ENCODE measurements at places on chromosomes 13 and 19.

- DNase-seq: no peak
Observed at GRCh38 chr19:768424-768823, 17.5 kb downstream of the MISP start.

GRCh38 chr13:98961503-98962105, 16.3 kb downstream of the DOCK9 start:
- DNase-seq: no peak

DNA sequence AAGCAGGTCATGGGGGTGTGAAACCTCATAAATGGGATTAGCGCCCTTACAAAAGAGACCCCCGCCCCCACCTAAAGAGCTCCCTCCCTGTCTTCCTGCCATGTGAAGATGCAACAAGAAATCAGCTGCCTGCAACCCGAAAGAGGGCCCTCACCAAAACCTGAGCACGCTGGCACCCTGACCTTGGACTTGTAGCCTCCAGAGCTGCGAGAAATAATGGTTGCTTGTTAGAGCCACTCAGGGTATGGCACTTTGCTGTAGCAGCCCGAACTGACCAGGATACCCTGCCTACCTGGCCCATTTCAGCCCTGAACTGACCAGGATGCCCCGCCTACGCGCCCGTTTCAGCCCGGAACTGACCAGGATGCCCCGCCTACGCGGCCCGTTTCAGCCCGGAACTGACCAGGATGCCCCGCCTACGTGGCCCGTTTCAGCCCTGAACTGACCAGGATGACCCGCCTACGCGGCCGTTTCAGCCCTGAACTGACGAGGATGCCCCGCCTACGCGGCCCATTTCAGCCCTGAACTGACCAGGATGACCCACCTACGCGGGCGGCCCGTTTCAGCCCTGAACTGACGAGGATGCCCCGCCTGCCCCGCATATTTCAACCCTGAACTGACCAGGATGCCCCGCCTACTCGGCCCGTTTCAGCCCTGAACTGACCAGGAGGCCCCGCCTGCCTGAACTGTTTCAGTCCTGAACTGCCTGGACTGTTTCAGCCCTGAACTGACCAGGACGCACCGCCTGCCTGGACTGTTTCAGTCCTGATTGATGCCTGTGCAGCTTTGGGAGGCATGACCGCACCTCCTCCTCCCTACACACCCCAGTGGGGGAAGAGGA, 120.0 kb downstream of the UQCRFS1 start:
- no peak for DNase-seq

DNA sequence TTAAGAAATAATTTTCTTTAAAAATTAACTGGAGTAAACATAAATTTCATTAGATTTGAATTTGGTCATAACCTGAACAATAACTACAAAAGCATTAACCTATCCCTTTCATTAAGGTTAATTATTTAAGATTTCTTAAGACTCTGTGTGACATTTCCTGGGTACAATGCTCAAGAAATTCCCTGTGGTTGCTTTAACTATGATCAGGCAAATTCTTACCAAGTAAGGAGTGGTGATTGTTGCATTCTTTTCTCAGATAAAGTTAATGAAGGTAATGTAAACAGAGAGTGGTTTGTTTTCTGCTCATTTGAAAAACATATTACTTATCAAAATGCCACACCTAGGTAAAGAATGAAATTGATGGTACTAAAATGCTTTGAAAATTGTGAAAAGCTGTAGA, 114.8 kb upstream of the MIR17HG start:
- no peak for DNase-seq

DNA sequence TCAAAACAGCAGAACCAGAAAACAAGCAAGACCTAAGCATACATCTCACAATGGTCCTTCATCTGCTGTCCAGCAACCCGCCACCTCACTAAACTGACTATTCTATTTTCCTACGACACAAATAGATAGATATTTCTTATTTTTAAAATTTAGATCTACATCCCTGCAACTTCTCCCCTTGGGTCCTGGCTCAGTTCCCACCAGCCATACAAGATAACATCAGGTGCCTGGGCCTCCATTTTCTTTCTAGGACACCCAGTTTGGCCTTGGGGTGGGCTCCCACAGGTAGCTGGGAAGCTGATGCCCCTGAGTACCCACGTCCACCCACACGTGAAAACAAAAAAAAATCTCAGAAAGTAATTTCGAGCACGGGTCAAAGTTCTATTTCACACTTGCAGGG, 47.6 kb downstream of the TGDS start:
- no peak for DNase-seq

DNA sequence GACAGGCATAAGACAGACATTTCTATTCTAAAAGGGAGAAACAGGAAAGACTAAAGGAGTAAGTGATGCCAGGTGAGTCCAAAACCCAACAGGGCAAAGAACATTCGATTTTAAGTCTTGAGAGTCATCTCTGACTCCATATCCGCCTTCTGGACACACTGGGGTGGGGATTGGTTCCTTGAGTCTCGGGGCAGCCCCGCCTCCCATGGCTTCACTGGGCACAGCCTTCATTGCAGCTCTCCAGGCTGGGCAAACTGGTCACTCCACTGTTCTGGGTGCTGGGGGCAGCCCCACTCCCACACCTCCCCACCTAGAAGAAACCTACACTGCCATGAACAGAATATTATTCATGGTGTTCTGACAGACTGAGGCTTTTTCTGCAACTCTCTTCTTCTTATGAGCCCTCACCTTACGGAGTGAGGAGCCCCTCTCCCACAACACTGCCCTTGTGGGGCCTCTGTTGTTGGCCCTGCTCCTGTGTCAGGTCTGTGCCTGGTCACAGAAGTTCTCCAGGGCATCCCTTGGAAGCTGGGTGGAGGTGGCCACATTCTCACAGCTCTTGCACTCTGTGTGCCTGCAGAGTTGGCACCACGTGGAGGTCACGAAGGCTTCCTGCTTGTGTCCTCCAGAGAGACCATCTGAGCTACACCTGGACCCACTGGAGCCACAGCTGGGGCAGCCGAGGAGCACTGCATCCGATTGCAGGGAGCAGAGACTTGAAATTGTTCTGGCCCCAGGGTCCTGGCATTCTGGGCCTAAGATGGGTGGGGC, 95.4 kb downstream of the COL4A2 start:
- no peak for DNase-seq

- DNase-seq: no peak
Observed at GRCh38 chr19:15666186-15666585, 6.7 kb upstream of the CYP4F12 start.

DNA sequence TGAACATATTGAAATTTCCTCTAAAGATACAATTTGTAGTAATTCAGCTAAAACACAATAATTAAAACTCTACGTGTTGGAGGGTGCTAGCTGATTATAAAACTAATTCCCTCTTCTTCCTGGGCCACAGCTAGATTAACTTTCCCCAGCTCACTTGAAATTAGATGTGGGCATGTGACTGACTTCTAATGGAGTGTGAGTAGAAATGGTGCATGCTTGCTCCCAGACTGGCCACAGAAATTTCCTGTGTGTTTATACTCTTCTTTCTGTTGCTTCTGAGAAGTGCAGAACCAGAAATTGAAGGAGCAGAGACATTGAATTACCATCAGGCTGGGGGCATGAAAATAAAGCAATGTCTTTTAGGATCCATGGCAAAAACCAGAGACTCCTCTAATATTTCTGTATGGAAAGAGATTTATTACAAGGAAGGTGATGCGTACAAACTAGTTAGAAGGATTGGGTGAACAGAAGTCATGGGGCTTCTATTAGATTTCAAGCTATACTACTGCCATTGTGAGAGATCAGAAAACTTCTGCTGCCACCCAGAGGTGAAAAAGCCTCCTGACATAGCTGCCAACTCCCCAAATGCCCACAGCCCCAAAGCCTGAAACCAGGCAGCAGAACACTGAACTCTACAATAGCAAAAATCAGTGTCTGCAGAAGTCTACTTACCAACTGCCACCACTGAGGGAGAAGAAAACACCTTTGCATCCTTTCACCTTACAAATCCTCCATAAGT, 379.2 kb upstream of the MIR17HG start:
- DNase-seq: peak; percentile 70

GRCh38 chr19:55354698-55355212, at the start of gene COX6B2:
COX6B2 (minus strand) TSS chr19:55354719; CDS start chr19:55354521, 198 bp downstream.
- no peak for DNase-seq

- DNase-seq: no peak
Observed at GRCh38 chr13:80888390-80888789, 547.5 kb upstream of the SPRY2 start.

DNA sequence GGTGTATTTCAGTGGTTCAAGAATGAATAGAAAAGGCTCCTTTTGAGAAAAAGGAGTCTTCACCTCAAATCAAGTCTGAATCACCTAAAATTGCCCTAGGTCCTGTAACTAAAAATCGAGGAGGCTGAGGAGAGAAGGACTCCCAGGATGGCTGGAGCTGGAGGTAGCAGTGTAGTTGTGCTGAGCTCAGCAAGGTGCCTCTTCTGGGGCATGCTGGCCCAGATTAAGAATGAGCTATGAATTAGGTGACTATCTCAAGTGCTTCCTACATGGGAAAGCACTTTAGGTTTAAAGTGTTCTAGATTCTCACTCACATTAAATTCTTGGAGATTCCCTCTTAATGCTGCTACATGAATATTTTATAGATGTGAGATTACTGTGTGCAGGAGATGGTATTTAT, 28.8 kb upstream of the KL start:
- DNase-seq: no peak

DNA sequence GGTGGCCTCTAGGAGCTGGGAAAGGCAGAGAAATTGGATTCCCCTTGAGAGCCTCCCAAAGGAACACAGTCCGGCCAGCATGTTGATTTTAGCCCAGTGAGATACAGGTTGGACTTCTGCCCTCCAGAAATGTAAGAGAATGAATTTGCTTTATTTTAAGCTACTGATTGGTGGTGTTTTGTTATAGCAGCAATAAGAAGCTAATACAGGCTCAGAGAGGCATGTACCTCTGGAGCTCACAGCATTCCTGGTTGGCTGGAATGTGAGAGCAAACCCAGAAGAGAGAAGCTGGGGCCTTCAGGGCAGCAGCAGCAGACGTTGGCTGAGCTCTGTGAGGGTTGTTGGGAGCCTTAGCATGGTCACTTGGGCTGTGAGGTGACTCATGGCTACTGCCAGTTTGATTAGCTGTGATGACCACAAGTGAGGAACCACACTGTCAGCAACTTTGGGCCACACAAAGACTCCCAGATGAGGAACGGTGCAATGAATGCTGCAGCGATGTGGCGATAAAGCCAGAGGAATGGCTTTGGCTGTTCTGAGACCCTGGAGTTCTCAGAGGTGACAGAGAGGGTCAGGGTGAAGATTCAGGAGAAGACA, 80.1 kb downstream of the CYSLTR2 start:
- no peak for DNase-seq

GRCh38 chr13:67538906-67539305, 308.8 kb upstream of the PCDH9 start:
- DNase-seq: no peak

DNA sequence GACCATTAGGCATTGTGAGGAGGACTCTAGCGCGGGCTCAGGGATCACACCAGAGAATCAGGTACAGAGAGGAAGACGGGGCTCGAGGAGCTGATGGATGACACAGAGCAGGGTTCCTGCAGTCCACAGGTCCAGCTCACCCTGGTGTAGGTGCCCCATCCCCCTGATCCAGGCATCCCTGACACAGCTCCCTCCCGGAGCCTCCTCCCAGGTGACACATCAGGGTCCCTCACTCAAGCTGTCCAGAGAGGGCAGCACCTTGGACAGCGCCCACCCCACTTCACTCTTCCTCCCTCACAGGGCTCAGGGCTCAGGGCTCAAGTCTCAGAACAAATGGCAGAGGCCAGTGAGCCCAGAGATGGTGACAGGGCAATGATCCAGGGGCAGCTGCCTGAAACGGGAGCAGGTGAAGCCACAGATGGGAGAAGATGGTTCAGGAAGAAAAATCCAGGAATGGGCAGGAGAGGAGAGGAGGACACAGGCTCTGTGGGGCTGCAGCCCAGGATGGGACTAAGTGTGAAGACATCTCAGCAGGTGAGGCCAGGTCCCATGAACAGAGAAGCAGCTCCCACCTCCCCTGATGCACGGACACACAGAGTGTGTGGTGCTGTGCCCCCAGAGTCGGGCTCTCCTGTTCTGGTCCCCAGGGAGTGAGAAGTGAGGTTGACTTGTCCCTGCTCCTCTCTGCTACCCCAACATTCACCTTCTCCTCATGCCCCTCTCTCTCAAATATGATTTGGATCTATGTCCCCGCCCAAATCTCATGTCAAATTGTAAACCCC, 2.8 kb upstream of the CEACAM5 start:
- no peak for DNase-seq

GRCh38 chr19:573519-573825, 1.1 kb downstream of the BSG start:
- DNase-seq: no peak

DNA sequence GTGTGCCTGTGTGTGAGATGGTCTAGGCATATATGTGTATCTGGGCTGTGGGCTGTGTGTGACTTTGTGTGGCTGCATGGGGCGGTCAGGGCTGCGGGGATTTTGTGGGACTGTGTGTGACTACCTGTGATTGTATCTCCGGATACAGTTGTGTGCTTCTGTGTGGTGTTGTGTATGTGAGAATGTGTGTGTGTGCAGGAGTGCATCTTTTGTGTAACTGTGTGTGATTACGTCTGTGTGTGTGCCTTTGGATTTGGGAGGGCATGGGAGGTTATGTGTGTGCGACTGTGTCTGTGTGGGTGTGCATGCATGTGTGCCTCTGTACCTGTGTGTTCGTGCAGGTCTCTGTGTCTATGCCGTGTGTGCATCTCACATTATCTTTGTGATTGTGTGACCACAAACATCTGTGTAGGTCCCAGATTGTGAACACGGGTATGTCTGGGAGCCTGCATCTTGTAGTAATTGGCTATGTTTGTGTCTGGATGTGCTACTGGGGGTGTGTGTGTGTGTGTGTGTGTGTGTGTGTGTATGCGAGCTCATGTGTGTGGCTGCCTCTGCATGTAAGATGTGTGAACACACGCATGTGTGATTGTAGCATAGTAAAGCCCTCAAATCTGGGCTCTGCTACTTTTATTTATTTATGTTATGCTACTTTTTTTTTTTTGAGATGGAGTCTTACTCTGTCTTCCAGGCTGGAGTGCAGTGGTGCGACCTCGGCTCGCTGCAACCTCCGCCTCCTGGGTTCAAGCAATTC, 7.6 kb downstream of the EHD2 start:
- DNase-seq: no peak

GRCh38 chr13:48400850-48401291, 12.0 kb downstream of the LPAR6 start:
- DNase-seq: no peak

- DNase-seq: no peak
Observed at GRCh38 chr13:98284679-98285078, 107.6 kb upstream of the RNF113B start.

DNA sequence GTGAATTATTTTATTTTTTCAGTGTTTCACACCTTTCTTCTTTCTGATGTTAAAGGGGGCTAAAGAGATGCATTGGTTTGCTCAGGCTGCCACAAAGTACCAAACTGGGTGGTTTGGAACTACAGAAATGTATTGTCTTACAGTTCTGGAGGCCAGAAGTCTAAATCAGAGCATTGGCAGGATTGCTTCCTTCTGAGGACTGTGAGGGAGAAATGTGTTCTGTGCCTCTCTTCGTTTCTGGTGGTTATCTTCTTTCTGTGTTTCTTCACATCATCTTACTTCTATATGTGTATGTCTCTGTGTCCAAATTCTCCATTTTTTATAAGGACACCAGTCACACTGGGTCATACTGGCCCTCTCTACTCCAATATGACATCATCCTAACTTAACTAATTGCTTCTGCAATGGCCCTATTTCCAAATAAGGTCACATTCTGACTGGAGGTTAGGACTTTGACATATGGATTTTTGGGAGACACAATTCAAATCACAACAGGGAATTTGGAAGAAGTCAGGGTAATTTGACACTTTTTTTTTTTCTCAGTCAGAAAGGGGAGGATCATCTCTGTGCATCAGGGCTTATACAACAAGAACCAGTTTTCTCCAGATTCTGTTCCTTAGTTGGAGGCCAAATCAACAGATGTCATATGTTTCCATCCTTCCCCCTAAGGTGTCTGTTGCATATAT, 188.2 kb downstream of the KCNRG start:
- no peak for DNase-seq
